ENCODE measurements at places on chromosomes 3 and 15. TPM values are rescaled to one million over a fixed set of nuclear protein-coding genes. Genes with fewer than 3 reads are reported as not detected.

The FHIT gene
- total RNA-seq: 7.6 TPM

GRCh38 chr15:27028858-27029477 is 58.0 kb downstream of the GABRG3 start:
- H3K36me3 ChIP-seq: no peaks in the 10 kb centered on the region
- no peak overlapping the region for H3K4me3 ChIP-seq
- no peak overlapping the region for H3K27ac ChIP-seq
- no peaks in the 10 kb centered on the region for H3K27me3 ChIP-seq
- H3K4me1 ChIP-seq: no peaks in the 10 kb centered on the region

- H3K4me1 ChIP-seq: no peaks in the 10 kb centered on the region
- H3K4me3 ChIP-seq: no peak overlapping the region
- no peak overlapping the region for H3K27ac ChIP-seq
- no peaks in the 10 kb centered on the region for H3K36me3 ChIP-seq
- DNase-seq: no peak
Observed at GRCh38 chr3:129360705-129361460, 67.6 kb downstream of the EFCAB12 start.

DNA sequence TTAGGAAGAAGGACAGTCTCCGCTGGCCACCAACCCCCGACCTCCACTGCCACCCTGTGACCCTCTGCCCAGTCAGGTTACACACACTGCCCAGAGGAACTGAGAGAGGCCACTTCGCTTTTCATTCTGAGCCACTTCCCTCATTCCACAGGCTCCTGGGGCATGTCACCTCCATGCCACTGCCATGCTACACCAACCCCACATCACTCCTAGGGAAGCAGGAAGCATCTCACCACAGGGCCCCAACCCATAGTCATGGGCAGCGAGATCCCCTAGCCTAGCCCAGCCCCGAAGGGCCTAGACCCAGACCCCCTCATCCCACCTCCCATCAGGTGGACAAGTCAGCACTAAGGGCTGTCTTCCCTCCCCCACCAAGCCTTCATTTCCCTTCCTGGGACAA is 1.4 kb downstream of the PLCB2 start:
- no peaks in the 10 kb centered on the region for H3K27me3 ChIP-seq
- DNase-seq: no peak
- no peak overlapping the region for H3K27ac ChIP-seq
- no peak overlapping the region for H3K4me3 ChIP-seq
- no peaks in the 10 kb centered on the region for H3K36me3 ChIP-seq

GRCh38 chr3:30084971-30085403 is 521.4 kb upstream of the TGFBR2 start:
- DNase-seq: no peak
- no peak overlapping the region for H3K27ac ChIP-seq
- H3K4me1 ChIP-seq: no peaks in the 10 kb centered on the region
- no peak overlapping the region for H3K4me3 ChIP-seq
- no peaks in the 10 kb centered on the region for H3K36me3 ChIP-seq

GRCh38 chr3:9206287-9206686 is 43.2 kb downstream of the SRGAP3 start:
- no peak overlapping the region for H3K27ac ChIP-seq
- H3K27me3 ChIP-seq: no peaks in the 10 kb centered on the region
- no peak overlapping the region for H3K4me3 ChIP-seq
- no peaks in the 10 kb centered on the region for H3K4me1 ChIP-seq
- no peaks in the 10 kb centered on the region for H3K36me3 ChIP-seq
- no peak for DNase-seq

- no peaks in the 10 kb centered on the region for H3K36me3 ChIP-seq
- H3K27me3 ChIP-seq: no peaks in the 10 kb centered on the region
- H3K4me1 ChIP-seq: no peaks in the 10 kb centered on the region
- H3K4me3 ChIP-seq: no peak overlapping the region
- no peak overlapping the region for H3K27ac ChIP-seq
Observed at GRCh38 chr3:135690664-135691063, 274.9 kb upstream of the PPP2R3A start.

DNA sequence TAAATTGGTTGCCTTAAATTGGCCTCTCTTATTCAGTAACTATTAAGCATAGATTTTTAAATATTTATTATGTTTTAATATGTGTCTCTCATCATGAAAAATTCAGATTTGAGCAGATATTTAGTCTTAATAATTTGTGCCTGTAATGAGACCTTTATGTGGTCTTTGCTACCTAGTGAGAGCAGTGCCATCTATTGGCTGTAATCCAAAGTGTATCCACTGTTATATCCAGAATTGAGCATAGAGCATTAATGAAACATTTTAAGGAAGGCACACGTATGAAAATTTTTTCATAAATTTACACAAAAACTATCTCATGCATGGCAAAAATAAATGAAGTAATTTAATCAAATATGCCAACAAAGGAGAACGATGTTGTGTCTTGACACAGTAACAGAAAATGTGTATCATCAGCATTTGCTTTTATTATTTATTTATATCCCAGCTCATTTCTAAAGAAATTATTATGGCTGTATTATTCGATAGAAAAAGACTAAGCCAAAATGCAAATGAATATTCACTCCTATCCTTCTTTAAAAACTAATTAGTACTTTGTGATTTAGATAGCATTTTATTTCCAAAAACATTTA is 203.5 kb downstream of the RSRC1 start:
- H3K4me3 ChIP-seq: no peak overlapping the region
- H3K36me3 ChIP-seq: no peaks in the 10 kb centered on the region
- H3K27ac ChIP-seq: no peak overlapping the region
- H3K4me1 ChIP-seq: no peaks in the 10 kb centered on the region
- no peaks in the 10 kb centered on the region for H3K27me3 ChIP-seq
- DNase-seq: no peak

Measured in ovary (tissue), 10 donors.